ENCODE measurements at places on chromosomes 11 and 22.

GRCh38 chr11:60252213-60253108 lies 9.5 kb upstream of the MS4A4E start:
- no peak for DNase-seq

GRCh38 chr22:44426981-44427380 lies 71.1 kb downstream of the RTL6 start:
- DNase-seq = no peak

DNA sequence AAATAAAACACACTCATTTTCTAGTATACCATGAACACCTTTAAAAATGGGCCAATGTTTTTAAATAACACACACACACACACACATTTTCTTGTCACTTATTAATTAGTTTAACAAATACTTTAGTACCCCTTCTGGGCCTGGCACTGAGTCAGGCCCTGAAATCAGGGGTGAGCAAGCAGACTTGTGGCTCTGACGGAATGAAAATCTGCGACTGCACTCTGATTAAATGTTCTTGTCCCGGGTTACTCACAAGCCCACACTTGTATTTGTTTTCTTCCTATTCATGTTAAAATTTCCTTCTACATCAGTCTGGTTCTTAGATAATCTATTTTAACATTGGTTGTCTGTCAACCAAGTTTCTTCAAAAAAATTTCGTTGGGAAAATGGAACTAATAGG lies 43.0 kb upstream of the PDGFD start:
- no peak for DNase-seq

- no peak for DNase-seq
Observed at GRCh38 chr22:48734359-48734758, 1093.3 kb downstream of the BRD1 start.

DNA sequence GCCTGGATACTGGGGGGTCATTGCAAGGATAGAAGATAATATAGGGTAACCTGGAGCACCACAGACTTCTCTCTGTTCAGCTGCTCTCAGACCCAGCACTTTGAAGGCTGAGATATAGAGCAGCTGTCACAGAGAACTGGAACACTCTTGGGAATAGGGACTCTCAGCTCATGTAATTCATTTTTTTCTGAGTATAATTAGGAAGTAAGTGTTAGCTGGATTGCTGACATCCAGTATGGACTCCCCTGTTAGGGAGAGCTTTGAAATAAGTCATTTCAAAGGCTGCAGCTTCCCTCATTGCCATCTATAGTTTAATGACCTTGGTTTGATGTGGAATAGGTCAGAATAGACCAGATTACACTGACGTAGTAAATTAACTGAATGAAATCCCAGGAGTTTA lies 120.8 kb upstream of the POU2AF2 start:
- no peak for DNase-seq

DNA sequence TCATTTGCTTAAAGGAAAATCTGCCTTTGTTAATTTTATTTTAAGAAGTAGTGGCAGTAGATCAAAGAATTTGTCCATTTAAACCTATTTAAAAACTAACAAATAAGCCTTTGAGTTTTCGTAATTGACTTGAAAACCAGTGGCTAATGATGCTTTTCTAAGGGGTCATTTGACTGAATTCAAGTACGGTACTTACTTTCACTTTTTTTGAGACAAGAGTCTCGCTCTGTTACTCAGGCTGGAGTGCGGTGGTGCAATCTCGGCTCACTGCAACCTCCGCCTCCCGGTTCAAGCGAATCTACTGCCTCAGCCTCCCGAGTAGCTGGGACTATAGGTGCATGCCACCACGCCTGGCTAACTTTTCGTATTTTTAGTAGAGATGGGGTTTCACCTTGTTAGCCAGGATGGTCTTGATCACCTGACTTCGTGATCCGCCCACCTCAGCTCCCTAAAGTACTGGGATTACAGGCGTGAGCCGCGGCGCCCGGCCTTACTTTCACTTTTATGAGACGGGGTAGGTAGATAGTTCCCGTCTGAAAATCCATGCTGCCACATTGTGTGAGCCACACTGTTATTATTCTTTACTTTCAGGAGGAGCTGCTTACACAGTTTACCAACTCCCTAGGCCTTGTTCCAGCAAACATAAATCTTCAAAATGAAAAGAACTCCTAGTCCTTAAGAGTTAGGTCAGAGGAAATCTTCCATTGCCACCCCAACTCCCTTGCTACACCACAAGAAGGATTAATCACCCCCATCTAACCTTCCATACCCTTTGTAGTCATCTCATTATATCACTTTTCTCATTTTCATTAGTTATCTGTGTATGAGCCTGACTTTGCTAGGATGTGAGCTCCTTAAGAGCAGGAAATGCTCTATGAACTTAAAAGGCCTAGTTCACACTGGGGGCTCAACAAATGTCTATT lies 926.6 kb upstream of the CCDC90B start:
- no peak for DNase-seq

- DNase-seq = no peak
Observed at GRCh38 chr11:108672113-108672512, 7.2 kb downstream of the DDX10 start.

GRCh38 chr11:102664001-102664752 lies 39.0 kb upstream of the MMP20 start:
- no peak for DNase-seq

DNA sequence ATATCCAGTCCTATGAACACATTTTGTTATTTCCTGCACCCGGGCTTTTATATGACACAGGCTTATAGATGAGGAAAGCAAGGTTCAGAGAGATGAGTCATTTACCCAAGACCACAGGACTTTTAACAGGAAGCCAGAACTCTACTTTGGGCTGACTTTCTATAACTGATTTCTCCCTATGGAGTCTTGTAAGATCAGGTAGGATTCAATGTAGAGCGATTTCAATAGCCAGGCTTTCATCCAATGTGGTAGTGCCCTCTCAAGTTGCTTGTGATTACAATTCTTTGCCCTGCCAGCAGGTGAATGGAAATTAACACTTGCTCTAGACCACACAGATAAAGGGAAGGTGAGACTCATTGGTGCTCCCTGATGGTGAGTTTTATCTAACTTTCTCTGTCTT lies 378.3 kb downstream of the INSC start:
- no peak for DNase-seq

DNA sequence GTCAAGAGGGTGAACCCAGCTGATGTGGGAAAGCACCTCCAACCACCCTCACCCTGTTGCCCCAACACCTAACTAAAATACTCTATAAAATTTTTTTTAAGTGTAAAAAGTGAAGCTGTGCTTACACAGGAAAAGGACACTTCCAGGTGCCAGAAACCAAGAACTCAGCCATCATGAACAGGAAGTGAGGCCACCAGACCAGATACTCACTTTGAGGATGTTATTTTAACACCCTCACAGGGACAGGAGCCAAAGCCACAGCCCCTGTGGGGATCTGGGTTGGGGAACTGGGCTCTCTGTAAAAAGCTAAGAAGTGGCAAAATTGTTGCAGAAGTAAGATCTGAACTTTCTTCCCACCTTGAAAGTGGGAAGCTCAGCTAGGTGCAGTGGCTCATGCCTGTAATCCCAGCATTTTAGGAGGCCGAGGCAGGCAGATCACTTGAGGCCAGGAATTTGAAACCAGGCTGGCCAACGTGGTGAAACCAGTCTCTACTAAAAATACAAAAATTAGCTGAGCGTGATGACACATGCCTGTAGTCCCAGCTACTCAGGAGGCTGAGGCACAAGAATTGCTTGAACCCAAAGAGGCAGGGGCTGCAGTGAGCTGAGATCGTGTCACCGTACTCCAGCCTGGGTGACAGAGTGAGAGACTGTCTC lies 3.8 kb downstream of the RSPH14 start:
- no peak for DNase-seq

Data from stimulated activated CD4-positive, alpha-beta T cell treated with anti-CD3 and anti-CD28 coated beads, TNF-alpha, amount 100 ng/mL, for 4 hours (primary cell).